ENCODE measurements at places on chromosomes 1 and 21.

DNA sequence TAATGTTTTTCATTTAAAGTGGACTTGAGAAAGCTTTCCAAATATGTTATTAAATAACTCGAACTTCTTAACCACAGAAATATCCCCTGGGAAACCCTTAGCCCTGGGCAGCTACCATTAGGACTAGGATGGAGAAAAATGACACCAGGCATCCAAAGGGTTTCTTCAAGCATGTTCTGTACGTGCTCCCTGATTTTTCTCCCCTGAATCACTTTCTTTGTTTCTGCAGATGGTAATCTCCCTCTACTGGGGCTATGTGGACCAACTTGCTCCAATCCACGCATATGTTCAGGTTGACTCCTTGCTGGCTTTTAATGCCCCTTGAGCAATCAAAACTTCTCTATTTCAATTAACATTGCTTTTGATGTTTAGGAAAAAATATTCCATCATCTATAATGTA is 312.7 kb upstream of the C1orf87 start:
- DNase-seq, result no peak

GRCh38 chr1:110554871-110555801 is 36.2 kb upstream of the KCNA10 start:
- peak; percentile 31 for DNase-seq

GRCh38 chr1:230863449-230863848 is 4.9 kb downstream of the C1orf198 start:
- DNase-seq, result no peak

DNA sequence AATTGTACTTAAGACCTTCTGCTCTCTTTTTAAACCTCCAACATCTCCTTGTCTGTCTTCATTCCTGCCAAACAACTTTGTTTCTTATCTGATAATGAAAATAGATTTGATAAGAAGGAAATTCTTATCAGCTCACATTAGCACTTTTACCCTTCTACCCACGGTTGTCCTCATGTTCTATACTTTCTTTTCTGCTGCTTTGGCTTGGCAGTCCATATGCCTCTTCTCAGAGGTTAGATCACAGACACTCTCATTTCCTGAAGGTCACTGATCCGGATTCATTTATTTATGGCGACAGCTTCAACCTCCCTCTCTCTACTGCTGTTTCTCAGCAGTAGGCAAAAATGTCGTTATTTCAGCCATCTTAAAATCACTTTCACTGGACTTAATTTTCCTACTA is 2015.8 kb downstream of the NCAM2 start:
- DNase-seq, result no peak

DNA sequence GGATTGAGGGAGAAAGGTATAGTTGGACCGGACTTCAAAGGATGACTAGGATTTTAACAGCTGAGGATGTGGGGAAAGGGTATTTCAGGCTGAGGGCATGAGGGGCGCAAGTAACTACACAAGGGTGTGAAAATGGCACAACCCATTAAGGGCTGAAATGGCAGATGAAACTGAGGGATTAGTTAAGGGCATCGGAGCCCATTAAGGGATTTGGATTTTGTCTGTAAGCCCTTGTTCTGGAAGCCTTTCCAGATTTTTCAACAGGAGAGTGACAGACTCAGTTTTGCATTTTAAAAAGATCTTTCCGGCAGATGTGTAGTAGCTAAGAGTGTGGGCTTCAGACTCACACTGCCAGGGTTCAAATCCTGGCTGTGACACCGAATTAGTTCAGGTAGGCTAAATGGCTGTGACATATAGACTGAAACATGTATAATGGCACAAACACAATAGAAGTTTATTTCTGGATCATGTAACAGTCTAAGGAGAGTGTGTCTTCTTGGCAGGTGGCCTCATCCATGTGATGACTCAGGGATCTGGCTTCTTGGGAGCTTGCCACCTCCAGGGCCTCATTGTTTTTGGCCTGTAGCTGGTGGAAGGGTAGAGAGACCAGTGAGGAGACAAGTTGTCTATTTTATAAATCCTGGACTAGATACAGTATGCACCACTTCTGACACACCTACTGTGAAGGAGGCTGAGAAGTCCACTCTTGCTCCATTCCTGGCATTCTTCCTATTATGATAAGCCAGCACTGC is 49.6 kb downstream of the UBE2T start:
- no peak for DNase-seq
